ENCODE measurements at places on chromosomes 4 and X.

GRCh38 chrX:44971674-44972073 is 98.7 kb downstream of the KDM6A start:
- DNase-seq = no peak

DNA sequence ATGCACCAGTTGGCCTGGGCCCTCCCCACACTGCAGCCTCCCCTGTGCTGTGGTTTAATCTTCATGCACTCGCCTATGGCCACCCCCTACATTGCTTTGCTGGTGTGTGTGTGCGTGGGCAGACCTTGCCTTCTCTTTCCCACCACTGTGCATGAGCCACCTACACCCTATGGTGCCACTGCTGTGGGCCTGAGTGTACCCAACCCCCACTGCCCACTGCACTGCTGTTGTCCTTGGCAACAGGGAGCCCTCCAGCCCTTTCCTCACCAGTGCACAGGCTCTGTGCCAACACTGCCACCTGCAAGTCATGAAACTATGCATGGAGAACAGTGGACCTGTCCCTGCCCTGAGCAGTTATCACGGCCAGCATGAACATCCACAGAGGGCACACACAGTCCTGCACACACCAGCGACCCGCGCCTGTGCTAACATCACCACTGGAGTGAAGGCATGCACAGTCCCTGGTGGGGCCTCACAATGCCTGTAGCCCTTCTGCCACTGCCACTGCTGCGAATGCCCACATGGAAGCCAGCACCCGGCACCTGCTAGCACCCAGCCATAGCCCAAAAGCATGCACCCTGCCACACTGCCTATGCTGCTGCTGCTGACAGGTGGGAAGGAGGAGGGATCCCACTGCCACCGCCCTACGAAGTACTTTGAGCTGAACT is 237.8 kb upstream of the ARSJ start:
- no peak for DNase-seq

DNA sequence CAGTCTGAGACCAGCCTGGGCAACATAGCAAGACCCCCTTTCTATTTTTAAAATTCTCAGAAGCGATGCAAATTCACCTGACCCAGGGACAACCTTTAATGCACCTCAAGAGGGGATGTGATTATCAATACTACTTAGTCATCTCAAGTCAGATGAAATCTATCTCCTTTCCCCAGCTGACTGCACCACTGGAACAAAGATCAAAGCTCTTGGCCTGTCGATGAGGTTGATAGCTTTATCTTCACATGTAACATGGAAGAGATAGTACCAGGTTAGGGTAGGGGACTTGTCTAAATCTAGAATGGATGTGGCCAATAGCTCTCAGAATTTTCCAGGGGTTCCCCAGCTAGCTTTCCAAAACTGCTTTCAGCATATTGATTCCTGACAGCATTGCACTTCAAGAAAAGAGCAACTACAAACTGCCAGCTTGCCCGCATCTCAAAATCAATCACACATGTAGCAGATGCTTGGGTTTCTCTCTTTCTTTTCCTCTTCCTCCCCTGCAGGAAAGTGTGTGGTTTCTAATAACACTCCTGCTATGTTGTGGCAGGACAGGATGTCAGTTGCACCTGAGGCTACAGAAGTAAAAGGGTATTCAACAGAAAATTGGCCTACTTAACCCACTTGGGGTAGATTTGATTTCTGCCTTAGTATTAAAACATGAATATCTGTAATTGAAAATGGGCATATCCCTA is 12.2 kb upstream of the TMEM164 start:
- DNase-seq = peak; percentile 3

- no peak for DNase-seq
These were observed 94.8 kb upstream of the PSAPL1 start for GRCh38 chr4:7529368-7530080.

DNA sequence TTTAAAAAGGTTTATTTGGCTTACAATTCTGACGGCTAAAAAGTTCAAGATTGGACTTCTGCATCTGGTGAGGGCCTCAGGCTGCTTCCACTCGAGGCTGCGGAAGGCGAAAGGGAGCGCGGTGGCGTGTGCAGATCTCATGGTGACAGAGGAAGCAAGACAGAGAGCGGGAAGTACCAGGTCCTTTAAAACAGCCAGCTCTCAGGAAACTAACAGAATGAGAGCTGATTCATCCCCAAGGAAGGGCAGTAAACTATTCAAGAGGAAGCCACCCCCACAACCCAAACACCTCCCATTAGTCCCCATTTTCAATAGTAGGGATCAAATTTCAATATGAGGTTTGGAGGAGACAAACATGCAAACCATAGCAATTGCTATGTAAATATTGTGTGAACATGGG is 2144.2 kb upstream of the AGA start:
- DNase-seq = no peak

GRCh38 chr4:113288696-113289095 is 239.2 kb downstream of the ANK2 start:
- no peak for DNase-seq

DNA sequence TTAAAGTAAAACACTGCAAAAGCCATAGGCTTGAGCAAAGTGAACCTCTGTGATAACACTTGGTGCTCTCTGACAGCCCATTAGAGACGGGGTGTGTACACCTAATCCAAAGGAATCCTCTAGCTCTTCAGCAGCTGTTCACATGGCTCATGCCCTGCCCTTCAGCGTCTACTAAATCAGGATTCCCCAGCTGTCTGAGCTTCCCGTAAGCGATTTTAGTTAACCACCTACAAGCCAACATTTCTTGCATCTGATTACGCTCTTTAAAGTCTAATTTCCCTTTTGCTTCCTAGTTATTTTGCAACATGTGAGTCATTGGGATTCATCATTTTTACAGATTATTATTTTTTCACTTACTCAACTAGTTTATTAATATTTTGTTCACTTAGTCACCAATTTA is 6.5 kb downstream of the DMD start:
- no peak for DNase-seq

GRCh38 chr4:157372154-157372553 is 151.6 kb downstream of the GRIA2 start:
- DNase-seq = no peak

- DNase-seq = no peak
These were observed 21.3 kb downstream of the ALPK1 start for GRCh38 chr4:112318239-112319142.

- DNase-seq = no peak
These were observed 40.7 kb upstream of the GPC3 start for GRCh38 chrX:134025986-134026545.

Measured in CD4-positive, alpha-beta T cell treated with Interleukin-2 at 100 ng/mL for 4 hours (primary cell).